Foreskin keratinocyte (primary cell): ENCODE measurements at places on chromosomes 4 and X. TPM values are rescaled to one million over a fixed set of nuclear protein-coding genes. Genes with fewer than 3 reads are reported as not detected.

The GRK4 gene
- 2.7 and 2.8 TPM in 2 replicates for total RNA-seq

The CTPS2 gene
- 11.6 and 13.2 TPM in 2 replicates for total RNA-seq

The CDS1 gene
- 20.0 and 20.8 TPM in 2 replicates for total RNA-seq

The THAP6 gene
- total RNA-seq, result 9.3 and 9.4 TPM in 2 replicates

The PDGFC gene
- 36.6 and 41.4 TPM in 2 replicates for total RNA-seq

The TEX13C gene
- not detected in 2 replicates for total RNA-seq

The WAS gene
- total RNA-seq, result 0.10 and 0.21 TPM in 2 replicates

DNA sequence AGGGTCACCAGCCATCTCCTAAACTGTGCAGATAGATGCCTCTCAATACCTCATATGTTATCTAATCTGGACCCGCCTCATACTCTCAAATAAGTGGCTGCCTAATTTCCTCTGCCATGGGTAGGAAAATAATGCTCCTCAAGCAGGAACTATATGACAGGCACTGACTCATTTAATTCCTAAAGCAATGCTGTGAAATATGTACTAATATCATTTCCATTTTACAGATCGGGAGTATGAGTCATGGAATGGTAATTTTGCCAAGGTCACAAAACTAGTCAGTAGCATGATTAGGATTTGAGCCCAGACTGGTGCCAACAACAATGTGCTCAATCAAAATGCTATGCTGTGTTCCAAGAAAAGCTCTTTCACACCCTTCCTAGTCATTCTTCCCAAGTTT is 3.0 kb upstream of the NXT2 start:
- DNase-seq, result peak; percentile 28

- DNase-seq, result no peak
Observed at GRCh38 chr4:38647101-38647819, 16.7 kb upstream of the KLF3 start.

DNA sequence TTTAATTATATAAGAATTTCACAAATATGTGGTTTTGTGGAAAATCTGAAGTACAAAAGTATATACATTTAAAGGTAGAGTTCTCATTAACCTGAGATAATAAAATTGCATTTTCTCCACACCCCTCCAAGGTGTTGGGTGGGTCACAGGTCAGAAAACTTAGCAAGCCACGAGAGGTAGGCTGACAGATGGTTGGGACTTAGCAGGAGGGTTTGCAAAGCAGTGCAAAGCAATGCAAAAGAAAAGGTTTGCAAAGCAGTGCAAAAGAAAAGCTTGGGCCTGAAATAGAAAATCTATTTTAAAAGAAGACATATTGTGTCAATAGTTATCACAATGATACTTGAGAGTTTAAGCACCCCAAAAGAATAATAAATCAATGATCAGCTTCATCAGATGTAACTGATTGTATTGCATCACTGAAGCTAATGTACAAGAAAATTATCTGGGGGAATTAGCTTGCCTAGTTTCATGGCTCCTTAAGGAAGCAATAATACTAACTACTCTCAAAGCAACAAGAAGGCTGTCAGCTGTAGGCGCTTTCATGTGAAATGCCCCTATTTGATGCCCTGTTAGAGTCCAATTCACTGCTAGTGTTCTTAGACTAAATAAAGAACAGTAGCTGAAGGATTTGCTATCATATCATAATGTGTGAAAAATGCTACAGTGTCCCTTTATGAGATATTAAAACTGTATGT is 319.5 kb downstream of the KCNIP4 start:
- no peak for DNase-seq

GRCh38 chr4:154491341-154492271 is at the start of gene DCHS2:
Gene DCHS2 (minus strand): TSS chr4:154491799. CDS start chr4:154491355, 444 bp downstream.
- DNase-seq, result no peak

GRCh38 chrX:122565952-122566351 is 618.1 kb upstream of the GRIA3 start:
- DNase-seq, result peak; percentile 91

DNA sequence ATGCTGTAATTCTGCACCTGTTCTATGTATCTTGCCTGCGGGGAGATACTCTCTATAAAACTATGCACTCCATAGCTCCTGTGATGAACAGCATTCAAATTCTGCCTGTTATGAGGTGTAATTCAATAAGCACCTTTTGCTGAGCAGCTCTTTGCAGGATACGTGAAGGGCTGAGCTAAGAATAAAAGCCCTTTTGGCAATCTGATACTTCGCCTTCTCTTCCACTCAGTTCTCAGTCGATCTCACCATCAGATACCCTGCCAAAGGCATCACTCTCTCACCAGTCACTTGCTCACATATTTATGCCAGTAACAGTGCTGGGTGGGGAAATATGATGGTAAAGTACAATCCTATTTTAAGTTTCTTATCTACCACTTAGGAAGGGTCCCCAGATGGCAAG is 67.2 kb downstream of the RPS3A start:
- no peak for DNase-seq

DNA sequence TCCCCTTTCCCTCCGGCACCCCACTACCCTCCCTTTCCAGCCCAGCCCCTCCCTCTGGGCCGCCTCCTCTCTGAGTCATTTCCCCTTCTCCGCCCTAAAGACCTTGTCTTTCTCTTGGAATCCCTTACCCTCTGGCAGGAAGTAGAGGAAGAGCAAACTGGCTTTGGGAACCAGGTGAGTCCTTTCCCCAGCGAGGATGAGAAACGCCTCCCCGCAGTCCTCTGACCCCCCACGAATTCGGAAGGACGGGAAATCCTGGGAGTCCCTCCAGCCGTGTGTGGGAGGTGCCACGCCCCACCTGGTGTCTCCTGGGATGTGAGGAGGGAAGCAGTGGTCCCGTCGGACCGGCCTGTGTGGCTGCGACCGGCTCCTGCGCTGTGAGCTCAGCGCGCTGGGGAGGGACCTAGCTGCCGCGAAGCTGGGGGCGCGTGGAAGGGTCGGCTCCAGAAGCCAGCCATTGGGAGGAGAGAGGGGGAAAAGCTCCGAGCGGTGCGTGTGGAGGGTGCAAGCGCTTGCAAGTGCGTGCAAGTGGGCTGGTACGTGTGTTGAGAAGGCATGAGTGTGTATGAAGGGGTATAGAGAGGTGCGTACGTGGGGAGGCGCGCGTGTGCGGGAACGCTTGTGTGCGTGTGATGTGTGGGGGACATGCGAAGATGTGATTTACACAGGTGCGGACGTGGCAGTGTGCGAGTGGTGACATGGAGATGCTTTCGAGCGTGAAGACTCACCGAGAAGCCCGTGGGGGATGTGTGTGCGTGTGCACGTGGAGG is 46.3 kb downstream of the TEX13B start:
- DNase-seq, result peak; percentile 74

DNA sequence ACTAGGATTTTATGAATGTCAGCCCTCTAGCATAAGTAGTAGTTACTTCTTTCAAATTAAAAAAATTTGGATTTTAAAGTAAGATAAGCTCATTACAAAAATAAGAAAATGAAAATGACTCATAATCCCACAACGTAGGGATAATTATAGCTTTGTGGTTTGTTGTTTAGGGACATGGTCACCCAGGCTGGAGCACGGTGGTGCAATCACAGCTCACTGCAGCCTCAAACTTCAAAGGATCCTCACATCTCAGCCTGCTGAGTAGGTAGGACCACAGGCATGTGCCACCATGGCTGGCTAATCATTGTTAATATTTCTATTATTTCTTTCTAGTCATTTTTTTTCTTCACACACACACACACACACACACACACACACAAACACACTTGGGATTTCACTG is 57.6 kb downstream of the PLAC1 start:
- no peak for DNase-seq

GRCh38 chr4:96099031-96099430 is 259.1 kb downstream of the PDHA2 start:
- DNase-seq, result no peak

- DNase-seq, result peak; percentile 65
Observed at GRCh38 chr4:152996111-152996571, 60.0 kb downstream of the FHDC1 start.

DNA sequence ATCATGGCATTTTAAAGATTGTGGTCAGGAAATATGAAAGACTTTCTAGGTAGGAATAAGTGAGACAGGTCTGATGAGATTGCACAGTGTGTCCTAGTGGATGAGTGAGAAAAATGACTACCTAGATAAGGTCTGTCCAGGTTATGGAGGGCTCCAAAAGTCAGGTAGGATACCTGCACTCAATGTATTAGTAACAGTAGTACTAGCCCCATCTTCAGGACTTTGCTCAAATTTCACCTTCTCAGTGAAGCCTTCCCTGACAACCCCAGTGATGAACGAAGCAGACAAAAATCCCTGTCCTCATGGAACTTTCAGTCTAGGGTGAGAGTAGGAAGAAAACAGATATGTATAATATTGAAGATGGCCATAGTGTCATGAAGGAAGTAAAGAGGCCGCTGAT is 85.7 kb downstream of the ZIC3 start:
- DNase-seq, result no peak

DNA sequence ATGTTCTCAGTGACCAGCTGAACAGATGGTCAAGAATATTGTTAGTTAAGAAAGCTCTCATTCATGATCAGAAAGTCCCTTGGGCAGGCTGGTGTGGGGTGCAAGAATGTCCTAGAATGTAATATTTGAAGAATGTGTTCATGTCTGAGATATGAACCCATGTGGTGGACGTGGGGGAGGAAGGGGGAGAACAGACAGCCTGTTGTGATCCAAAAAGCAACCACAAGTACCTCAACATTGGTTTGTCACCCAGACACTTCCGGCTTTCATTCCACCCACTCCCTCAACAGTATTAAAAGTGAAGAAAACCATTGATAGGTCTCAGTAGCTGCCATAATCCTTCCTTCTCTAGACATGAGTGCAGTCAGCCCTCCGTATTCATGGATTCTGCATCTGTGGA is 82.2 kb downstream of the MAML3 start:
- no peak for DNase-seq
